ENCODE measurements at places on chromosomes 6 and 20.

- no peak for DNase-seq
These were observed 241.7 kb upstream of the CEP162 start for GRCh38 chr6:84469144-84469543.

DNA sequence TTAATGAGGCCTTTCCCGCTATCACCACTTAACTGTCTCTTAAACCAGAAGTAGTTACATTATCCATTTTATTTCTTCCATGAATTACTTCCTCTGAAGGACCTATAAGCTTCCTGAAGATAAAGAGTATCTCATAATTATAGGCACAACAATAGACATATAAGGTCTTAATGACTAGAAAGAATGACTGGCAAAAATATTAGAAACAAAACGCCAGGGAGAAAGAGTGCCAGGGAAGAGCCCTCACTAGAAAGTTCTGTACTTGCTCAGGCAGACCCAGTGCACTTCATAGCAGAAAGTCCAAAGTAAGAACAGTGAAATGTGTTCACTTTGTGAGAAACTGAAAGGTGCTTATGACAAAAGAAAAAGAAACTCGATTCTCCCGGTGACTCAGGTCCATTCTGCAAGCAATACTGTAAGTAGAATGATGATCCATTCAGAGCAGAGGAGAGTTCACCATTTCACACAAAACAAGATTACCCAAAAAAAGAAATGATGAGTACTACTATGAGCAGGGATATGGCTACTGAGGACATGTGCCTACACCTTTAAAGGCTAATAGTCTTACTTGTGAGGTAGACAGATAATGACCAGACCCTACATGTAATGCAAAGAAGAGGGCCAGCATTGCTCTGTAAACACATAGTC lies 5.5 kb downstream of the ZNF334 start:
- DNase-seq, result no peak

GRCh38 chr6:163409712-163410111 lies 4.8 kb upstream of the QKI start:
- no peak for DNase-seq

DNA sequence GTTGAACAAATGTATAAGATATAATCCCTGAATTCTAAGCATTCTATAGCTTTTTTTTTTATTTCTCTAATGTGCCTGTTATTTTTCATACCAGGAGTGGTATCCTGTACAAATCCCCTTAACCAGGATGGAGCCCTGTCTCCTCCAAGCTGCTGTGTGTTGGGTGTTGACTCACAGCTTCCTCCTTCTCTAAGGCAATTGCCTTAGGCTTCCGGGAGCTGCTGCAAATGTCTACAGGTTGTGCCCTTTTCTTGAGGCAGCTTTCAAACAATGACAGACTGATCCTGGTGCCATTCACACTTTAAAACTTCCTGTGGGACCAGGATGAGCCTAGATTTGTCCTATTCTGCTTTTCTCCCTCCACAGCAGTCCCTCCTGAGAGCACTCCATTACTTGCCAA lies 173.2 kb downstream of the BTBD3 start:
- no peak for DNase-seq

GRCh38 chr20:14951707-14952418 lies 614.5 kb upstream of the FLRT3 start:
- no peak for DNase-seq

All from K562 (cell line).